Endothelial cell (in vitro differentiated cells): ENCODE measurements at places on chromosomes 2 and 18. TPM values are rescaled to one million over a fixed set of nuclear protein-coding genes. Genes with fewer than 3 reads are reported as not detected.

GRCh38 chr18:49018554-49019445 is 68.0 kb upstream of the SMAD7 start:
- no peak for DNase-seq
- H3K4me3 ChIP-seq = no peak overlapping the region
- no peaks in the 10 kb centered on the region for H3K4me1 ChIP-seq
- no peak overlapping the region for H3K27ac ChIP-seq
- peaks cover 8% of the 10 kb centered on the region for H3K27me3 ChIP-seq
- H3K36me3 ChIP-seq = no peaks in the 10 kb centered on the region

EN1 gene
- 0.87 TPM for total RNA-seq

DNA sequence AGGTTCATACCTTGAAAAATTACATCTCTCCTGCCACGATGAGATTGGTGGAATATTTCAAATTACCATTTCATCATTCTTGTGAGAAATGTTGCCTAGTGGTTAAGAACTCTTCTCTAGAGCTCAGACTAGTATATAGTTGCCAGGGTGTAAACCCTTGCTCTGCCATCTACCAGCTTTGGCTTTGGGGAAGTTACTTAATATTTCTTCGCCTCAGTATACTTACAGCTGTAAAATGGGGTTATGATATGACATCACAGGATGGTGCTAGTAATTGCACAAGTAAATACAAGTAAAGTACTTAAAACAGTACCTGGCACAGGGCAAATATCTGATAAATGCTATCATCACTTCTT is 1.5 kb downstream of the SPOPL start:
- DNase-seq = no peak
- peaks cover 7% of the 10 kb centered on the region for H3K27me3 ChIP-seq
- peaks cover 36% of the 10 kb centered on the region for H3K4me1 ChIP-seq
- H3K36me3 ChIP-seq = peaks cover 8% of the 10 kb centered on the region
- peak overlapping the region; percentile 95 for H3K27ac ChIP-seq
- H3K4me3 ChIP-seq = peak overlapping the region; percentile 100

DNA sequence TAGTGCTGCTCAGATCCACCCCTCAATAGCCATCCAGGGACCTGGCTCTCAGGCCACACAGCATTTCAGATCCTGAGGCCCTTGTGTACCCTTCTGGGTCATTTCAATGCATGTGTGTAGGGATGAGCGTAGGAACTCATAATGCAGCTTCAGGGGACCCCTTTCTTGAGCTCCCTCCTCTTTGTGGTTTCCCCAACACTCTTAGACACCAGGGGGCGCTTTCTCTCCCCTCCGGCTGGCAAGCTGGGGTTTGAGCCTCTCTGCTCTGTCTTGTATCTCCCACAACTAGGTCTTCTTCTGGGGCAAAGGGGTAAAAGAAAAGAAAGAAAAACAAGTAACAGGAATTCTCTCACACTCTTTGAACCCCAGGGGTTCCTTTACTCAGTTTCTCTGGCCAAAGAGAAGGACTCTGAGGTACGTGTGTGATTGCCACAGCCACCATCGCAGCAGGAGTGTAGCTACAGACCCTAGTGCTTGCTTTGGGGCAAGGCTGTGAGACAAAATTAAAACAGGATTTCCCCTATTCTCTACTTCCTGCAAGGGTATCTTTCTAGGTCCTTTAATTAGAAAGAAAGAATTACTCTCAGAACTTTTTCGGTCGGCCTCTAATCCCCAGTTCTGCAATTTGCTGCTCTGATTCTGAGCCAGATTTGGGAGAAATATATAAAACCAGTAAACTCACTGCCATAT is 38.0 kb downstream of the CABYR start:
- peak; percentile 73 for DNase-seq
- H3K36me3 ChIP-seq = no peaks in the 10 kb centered on the region
- H3K4me1 ChIP-seq = peaks cover 12% of the 10 kb centered on the region
- no peak overlapping the region for H3K4me3 ChIP-seq
- peak overlapping the region; percentile 27 for H3K27ac ChIP-seq
- no peaks in the 10 kb centered on the region for H3K27me3 ChIP-seq

DNA sequence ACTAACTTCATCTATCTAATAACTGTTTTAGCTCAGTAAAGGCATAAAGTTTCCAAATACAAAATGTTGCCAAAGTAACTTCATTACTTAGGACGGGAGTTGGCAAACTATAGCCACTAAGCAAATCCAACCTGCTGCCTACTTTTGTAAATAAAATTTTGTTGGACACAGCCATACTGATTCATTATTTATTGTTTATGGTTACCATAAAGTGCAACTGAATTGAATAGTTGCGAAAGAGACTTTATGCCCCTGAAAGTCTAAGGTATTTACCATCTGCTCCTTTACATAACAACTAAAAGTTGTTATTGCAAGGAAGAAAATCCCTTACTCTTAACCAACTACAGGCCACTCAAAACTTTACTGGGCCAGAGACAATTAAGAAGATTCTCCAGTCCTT is 256.7 kb upstream of the RBBP8 start:
- no peaks in the 10 kb centered on the region for H3K27me3 ChIP-seq
- H3K4me3 ChIP-seq = no peak overlapping the region
- no peak for DNase-seq
- peaks cover 6% of the 10 kb centered on the region for H3K36me3 ChIP-seq
